ENCODE measurements at places on chromosomes 7 and 10.

DNA sequence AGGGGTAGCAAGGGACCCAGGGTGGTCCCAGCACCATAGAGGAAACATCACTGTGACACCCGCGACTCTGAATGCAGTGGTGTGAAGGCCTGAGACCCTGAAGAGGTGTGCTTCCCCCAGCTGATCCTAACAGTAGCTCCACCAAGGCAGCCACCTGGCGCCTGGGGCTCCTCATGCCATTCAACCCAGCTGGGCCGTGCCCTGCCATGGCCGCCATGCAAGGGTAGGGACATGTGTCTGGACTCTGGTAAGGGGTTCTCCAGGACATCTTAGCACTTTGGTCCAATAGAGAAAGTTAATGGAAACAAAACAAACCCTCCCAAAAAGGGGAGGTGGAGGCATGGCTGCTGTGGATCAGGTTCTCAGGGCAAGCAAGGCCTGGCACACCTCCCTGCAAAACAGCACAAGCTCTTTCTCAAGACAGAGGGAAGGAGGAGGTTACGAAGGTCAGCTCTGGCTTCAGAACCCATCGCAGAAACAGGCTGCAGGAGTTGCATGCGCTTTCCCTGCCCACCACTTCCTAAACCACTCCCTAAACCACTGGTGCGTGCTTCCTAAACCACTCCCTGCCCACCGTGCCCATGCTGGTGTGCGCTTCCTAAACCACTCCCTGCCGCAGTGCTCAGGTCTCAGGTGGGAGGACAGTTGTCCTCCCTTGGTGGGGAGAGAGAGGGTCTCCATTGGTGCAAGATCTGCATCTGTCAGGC is 108.7 kb downstream of the LARP4B start:
- no peak for DNase-seq

GRCh38 chr7:99070361-99070760 is 73.5 kb downstream of the SMURF1 start:
- no peak for DNase-seq

DNA sequence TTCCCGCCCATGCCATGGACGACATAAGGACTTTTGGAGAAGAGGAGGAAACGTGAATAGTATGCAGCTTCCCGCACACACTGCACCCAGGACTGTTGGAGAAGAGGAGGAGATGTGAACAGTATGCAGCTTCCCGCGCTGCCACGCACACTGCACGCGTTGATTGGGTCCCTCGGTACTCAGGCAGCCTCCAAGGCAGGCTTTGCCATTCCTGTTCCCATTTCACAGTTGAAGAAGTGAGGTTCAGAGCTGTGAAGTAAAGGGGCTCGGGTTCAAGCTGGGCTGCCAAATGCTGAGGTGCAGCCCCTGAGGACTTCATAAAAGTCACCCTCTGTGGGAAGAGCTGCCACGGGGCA is 147.9 kb upstream of the FAM20C start:
- DNase-seq, result no peak

- DNase-seq, result no peak
Observed at GRCh38 chr7:156109988-156110387, 297.7 kb upstream of the SHH start.

DNA sequence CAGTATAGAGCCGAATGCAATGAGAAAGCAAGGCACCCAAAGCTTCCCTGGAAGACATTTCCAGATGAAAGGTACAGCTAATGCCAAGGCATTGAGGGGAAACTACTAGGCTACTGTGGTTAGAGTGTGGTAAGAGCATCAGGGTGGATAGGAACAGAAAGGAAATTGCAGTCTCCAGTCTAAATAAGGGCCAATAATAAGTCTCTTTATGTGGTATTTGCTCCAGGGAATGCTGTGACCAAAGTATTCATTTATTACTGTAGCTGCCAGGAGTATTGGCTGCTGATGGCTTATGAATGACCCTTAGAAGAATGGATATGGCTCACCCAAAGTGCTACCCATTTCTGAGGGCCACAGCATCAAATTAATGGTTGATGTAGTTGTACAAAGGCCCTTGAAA is 30.1 kb upstream of the POT1 start:
- DNase-seq, result no peak

DNA sequence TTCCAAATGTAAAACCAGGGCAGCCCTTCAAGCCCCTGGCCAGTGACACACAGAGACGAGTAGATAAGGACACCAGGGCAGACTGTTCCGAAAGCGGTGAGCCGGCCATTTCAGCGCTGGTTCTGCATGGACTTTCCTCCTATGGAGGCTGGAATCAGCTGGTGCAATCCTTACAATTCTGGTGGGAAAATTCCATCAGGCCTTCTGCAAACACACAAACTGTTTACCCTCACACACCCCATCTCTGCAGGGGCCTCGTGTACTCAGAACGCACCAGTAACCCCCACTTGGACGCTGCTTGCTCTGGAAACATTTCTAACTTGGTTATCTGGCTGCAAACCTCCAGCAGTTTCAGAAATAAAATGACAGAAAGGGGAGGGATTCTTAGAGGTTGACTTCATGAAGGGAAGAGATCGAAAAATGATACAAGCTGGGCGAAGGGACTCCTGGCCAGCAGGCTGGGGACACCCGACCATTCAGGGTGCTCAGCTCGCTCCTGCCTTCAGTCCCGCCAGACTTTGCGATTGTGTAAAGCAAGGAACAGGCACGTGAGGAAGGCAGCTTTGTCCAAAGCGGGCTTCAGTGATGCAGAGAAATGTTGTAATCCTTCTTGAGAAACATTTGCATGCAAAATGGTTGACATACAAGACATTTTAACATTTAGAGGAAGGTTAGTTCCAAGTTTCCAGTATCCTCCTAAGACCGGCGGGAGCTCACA is 19.7 kb upstream of the SHH start:
- no peak for DNase-seq

DNA sequence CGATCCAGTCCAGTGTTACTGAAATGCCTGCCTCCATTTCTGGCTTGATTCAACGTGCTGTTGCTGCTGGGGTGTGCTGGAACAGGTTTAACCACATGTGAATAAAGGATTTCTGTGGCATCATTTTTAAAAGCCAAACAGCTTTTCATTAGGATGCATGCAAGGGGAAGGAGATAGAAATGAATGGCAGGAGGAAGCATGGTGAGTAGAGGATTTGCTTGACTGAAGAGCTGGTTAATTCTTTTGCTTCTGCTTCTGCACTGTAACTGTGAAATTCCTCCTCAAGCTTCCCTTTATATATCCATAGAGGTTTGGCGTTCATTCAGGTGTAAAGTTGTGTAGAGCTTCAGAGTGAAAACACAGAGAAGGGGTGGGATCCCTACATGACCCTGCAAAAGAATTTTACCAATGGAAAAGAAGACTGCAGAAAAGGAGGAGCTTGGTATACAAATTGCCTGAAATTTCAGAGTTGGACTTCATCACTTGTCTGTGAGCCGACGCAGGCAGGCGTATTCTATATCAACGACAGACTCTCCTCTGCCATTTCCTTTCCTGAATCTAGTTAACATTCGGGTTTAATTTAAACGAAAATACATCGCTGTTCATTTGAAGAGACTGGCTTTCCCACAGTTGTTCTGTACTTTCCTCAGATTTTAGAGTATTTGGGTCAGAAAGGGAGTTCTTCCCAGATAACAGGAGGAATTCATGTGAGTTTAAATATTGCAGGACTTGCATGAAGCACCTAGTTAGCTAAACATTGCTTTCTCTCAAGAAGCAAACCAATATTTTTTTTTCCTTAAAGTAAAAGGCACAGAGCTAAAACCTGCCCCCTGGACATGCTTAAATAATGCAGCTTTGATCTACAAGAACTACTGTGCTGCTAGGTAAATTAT is at the start of gene SOSTDC1:
Gene SOSTDC1, minus strand, starts transcription at position 270 of the 893 bp plus-strand sequence. Its CDS starts 70 bp downstream, at position 200.
- DNase-seq, result no peak

DNA sequence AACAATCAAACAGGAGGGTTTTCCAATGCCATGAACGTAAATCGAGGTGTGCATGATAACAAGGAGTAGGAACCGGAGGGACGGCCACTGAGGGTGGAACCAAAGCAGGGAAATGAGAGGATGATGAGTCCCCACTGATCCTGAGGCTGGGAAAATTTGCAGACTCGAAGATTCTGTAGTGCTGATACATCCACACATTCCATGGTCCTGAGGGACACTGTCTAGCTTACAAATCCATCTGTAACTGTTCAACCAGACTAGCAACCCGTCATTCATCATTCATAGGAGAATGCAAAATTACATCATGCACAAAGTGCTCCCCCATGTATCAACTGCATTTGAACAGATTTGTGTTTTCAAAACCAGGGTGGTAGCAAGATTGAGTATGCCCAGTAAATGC is 189.7 kb downstream of the PTPRN2 start:
- no peak for DNase-seq

GRCh38 chr10:11631291-11631690 is 19.8 kb upstream of the USP6NL start:
- no peak for DNase-seq

DNA sequence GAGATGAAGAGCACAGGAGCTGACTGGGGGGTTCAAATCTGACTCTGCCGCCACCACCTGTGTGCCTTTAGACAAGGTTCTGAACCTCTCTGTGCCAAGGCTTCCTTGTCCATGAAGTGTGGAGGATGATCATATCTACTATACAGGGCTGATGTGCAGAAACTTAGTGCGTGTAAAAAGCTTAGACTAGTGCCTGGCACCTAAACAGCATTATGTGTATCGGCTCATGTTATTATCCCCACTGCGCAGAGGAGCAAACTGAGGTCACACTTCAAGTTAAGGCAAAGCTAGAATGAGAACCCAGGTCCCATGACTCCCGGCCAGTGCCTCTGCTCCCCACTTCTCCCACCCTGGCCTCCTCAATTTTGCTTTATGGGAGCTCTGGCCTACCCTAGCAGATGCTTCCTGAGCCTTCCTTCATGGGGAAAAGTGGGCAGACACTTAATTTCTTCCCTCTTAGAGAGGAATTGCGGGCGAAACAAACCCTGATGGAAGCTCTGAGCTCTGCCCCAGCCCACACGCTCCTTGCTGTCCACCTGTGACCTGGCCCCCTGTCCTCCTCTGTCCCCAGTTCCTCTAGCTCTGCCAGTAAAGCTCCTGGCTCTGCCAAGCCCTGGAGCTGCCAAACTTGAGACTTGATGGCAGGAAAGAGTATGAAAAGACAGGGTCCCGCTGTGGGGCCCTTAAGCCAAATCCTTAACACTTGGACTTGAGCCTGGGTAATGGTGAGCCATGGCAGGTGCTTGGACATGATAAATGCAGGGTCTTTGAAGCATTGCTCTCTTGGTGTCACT is 71.0 kb downstream of the CDH23 start:
- no peak for DNase-seq

DNA sequence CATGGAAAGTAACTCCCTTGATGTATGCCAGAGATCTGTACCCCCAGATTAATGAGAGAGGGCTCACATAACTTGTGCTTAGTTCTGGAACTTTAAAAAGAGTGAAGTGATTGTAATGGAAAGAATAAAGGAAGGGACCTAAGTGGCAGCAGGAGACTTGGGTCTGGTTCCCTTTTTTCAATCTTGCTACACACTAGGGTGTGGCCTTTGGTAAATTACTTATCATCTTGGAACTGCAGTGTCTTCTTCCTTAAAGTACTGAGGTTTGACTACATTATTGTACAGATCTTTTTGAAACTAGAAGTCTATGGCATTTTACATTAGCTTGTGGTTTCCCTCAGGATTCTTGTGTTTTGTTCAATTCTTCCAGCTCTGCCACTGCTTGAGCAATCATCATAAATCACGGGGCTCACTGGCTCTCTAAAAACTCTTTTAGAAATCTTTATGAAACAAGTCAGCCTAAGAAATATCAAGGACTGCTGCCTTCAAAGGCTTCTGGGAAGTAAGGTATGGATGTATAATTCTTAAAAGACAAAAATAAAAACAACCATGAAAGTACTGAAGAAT is 22.5 kb upstream of the CHRM2 start:
- no peak for DNase-seq

GRCh38 chr10:82942286-82943099 is 1067.5 kb downstream of the NRG3 start:
- peak; percentile 8 for DNase-seq

GRCh38 chr7:19530261-19530660 is 178.6 kb downstream of the POLR1F start:
- DNase-seq, result no peak

- DNase-seq, result no peak
Observed at GRCh38 chr10:77182803-77183202, 454.8 kb downstream of the KCNMA1 start.

DNA sequence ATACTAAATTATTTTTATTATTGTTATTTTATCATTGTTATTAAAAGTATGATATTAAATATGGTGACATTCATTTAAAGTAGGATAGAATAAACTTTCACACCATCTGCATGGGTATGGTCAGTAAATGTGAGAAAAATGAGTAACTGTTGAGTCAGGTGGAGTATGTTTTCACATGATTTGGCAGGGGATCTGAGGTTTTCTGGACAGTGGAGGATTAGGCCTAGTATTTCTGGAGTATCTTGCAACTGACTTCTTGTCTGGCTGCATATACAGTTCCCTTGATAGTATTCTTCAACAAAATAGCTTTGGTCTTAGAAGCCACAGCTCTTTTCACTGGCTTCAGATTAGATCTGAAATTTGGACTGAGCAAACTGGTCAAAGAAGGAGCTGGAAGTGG is 54.5 kb downstream of the GBF1 start:
- DNase-seq, result no peak

DNA sequence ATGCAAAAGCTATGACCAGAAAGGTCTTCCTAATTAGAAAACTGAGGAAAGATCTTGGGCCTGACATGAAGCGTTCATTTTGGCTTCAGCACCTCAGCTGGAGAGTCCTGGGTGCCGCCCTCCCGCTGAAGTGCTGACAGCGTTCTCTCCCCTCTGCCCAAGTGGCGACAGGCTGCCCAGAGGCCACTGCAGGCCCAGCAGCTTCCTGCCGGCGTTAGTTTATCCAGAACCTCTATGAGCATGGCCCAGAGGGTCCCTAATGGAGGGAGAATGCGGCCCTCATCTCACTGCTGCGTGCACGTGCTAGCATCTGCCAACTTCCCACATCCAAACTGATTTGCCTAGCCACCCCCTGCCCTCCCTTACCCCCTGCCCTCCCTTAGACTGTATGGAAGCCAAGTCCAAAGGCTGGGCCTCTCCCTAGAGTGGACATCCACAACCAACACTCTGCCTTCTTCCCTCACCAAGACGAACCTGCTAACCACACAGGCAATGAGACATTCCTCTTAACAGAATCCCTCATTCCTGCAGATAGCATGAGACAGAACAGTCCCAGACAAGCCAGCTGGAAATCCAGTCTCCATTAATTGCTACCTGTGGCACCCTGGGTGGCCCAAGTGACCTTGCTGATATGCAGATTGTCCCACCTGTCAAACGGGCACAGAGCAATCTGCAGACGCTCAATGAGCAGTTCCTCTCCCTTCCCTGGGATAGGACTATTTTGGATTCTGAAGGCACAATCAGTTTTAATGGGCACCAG is 108.4 kb downstream of the C10orf90 start:
- DNase-seq, result no peak

DNA sequence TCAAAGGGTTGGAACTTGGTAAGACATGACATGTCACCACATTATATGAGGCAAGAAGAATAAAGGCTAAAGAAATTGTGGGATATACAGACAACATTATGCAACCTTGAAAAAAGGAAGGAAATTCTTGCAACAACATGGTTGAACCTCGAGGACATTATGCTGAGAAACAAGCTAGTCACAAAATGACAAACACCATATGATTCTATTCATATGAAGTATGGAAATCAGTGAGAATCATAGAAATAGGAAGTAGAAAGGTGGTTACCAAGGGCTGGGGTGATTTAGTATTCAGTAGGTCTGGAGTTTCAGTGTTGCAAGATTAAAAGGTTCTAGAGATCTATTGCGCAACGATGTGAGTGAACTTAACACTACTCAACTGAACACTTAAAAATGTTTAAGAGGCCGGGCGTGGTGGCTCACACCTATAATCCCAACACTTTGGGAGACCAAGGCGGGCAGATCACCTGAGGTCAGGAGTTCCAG is 126.9 kb upstream of the TBX20 start:
- DNase-seq, result no peak

All from urinary bladder (tissue), 4 donors.